Body of pancreas (tissue), 4 donors: ENCODE measurements at places on chromosomes 5 and 9.

DNA sequence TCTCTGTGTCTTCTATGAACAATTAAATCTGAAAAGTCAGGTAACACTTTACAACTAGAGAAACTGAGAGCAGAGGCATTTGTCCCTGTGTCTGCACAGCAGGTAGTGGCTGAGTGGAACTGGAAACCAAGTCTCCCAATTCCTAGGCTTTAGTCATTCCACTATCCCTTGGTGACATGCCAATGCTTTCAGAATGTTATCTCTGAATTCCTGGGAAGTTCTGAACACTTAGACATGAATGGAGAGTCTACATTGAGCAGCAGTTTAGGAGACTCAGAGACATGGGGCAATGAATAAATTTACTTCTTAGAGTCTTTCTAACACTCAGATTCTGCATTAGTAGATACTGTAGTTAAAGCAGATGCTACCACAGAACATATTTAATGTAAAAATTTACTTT lies 94.8 kb upstream of the APC start:
- no peak overlapping the region for H3K4me3 ChIP-seq
- H3K27ac ChIP-seq = peak overlapping the region; percentile 81
- no peaks in the 10 kb centered on the region for H3K27me3 ChIP-seq
- H3K4me1 ChIP-seq = peaks cover 18% of the 10 kb centered on the region

GRCh38 chr5:4700069-4700468 lies 440.1 kb upstream of the ADAMTS16 start:
- no peaks in the 10 kb centered on the region for H3K36me3 ChIP-seq
- peak; percentile 64 for DNase-seq
- no peaks in the 10 kb centered on the region for H3K4me1 ChIP-seq
- no peak overlapping the region for H3K27ac ChIP-seq
- H3K27me3 ChIP-seq = no peaks in the 10 kb centered on the region

- H3K4me3 ChIP-seq = no peak overlapping the region
- no peak for DNase-seq
- no peak overlapping the region for H3K27ac ChIP-seq
Observed at GRCh38 chr5:179118338-179118737, 58.2 kb downstream of the ZNF354C start.

GRCh38 chr5:50969151-50970031 lies 303.0 kb downstream of the PARP8 start:
- DNase-seq = no peak
- no peak overlapping the region for H3K27ac ChIP-seq
- peaks cover 4% of the 10 kb centered on the region for H3K27me3 ChIP-seq
- H3K36me3 ChIP-seq = no peaks in the 10 kb centered on the region
- no peak overlapping the region for H3K4me3 ChIP-seq

- no peak for DNase-seq
- no peaks in the 10 kb centered on the region for H3K27me3 ChIP-seq
- H3K4me1 ChIP-seq = peaks cover 45% of the 10 kb centered on the region
- no peaks in the 10 kb centered on the region for H3K36me3 ChIP-seq
- H3K4me3 ChIP-seq = no peak overlapping the region
Observed at GRCh38 chr5:134651531-134651930, 2.9 kb downstream of the SEC24A start.

- H3K27me3 ChIP-seq = no peaks in the 10 kb centered on the region
- no peak overlapping the region for H3K4me3 ChIP-seq
- no peak for DNase-seq
- no peaks in the 10 kb centered on the region for H3K4me1 ChIP-seq
- no peaks in the 10 kb centered on the region for H3K36me3 ChIP-seq
Observed at GRCh38 chr5:32542216-32543059, 42.9 kb upstream of the SUB1 start.
